ENCODE measurements at places on chromosomes 7 and 10.
A peak's percentile ranks its signal among the peaks of the same experiment; 100 is the strongest.

GRCh38 chr10:91610444-91610843, 22.4 kb downstream of the PPP1R3C start:
- DNase-seq: no peak

DNA sequence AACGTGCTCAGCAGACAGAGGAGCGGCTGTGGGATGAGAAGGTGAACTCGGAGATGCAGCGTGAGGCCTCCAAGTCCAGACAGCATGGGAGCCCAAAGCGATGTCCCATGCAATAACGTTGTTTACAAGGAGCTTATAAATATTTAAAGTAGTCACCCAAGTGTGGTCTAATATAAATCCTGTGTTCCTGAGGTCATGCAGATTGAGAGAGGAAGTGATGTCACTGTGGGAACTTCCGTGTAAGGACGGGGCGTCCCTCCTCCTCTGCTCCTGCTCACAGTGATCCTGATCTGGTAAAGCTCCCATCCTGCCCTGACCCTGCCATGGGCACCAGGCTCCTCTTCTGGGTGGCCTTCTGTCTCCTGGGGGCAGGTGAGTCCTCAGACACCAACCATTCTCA, 94.7 kb upstream of the PRSS58 start:
- DNase-seq: peak; percentile 67

DNA sequence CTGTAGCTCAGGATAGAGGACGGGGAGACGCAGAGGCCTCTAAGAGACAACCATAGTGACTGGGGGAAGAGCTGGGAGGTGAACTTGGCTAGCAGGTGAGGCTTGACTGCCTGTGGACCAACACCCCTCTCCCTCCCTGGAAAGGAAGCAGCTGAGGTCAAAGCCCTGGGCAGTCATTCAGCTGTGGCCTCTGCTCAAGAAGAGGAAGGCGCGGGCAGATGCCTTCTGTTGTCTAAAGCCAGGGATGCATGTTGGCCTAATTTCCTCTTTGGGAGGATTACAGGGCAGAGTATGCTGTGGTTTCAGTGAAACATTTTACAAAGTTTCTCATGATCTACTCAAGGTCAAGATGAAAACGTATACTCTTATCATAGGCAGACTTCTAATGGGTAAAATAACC, 327.1 kb downstream of the PRPF18 start:
- DNase-seq: peak; percentile 63

DNA sequence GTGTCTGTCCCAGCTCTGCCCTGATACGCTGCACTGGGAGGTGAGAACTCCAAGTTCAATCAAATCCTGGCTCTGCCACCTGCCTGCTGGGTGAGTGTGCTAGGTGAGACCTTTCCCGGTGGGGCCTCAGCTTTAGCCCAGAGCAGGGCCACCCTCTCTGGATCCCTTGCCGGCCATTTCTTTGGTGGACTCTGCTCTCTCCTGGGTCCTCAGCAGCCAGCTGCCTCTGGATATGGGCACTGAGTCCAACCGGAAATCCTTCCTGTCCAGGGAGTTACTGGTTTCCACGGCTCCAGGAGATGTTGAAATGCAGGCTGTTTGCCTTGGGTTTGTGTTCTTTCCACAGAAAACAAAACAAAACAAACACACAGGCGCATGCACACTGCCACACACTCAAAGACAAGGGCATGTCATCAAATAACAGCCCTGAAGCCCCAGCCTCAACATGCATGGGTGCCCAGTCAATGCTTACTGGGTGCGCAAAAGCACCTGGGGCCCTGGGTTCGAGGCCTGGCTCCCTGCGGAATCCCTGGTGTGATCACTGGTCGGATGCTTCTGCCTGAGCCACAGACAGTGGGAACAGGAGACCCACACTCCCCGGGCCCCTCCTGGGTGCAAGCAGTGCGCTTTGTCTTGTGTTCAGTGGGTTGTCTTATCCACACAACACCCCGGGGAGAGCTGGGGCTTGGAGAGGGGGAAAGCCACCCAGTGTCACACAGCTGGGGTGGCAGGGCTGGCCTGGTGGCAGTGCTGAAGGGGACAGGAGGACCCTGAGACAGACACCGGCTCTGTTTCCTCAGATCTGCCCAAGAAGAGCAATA, 33.1 kb downstream of the PPIF start:
- DNase-seq: no peak

- no peak for DNase-seq
These were observed 67.5 kb upstream of the MEOX2 start for GRCh38 chr7:15753887-15754579.

GRCh38 chr7:130377178-130377577, 3.1 kb upstream of the CPA1 start:
- no peak for DNase-seq

GRCh38 chr7:108449521-108449920, 6.7 kb downstream of the NRCAM start:
- no peak for DNase-seq

DNA sequence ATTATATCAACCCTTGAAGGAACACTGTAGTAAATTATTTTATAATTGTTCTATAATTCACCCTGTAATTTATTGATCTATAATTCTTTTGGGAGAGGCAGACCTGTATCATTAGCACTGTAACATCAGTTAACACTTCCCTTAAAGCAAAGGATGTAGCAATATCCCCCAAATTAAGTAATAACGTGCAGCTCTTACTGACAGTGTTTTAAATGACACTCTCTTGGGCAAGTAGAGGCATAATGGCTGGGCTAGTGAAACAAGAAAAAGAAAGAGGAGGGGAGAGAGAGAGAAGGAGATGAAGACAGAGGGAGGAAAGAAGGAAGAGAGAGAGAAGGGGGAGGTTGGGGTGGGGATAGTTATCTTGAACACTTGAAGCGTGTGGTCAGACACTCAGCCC, 161.0 kb upstream of the RNF32 start:
- DNase-seq: peak; percentile 15

DNA sequence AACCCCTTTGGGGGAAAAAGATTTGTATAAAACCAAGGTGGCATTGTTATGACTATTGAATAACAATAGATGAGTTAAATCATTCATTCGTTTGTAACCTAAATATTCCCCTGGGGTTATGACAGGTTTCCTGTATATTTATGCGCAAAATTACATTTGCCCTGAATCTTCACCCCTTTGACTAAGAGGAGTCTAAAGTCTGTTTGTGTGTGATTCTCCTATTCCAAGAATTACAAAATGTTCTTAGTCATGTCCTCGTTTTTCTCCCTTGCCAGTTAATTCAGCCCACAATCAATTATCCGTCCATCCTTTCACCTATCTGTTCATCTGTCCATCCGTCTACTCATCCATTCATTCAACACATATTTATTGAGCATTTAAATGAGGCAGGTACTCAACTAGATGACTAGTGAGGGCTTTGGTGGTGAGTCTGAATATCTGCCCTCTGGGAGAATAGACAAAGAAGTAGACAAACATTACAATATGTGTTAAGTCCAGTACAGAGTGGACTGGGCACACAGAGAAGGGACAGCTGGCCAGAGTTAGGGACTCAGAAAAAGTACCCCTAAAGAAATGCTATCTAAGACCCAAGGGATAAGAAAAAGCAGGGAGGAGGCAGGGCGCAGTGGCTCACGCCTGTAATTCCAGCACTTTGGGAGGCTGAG, 35.6 kb upstream of the TCF7L2 start:
- no peak for DNase-seq

DNA sequence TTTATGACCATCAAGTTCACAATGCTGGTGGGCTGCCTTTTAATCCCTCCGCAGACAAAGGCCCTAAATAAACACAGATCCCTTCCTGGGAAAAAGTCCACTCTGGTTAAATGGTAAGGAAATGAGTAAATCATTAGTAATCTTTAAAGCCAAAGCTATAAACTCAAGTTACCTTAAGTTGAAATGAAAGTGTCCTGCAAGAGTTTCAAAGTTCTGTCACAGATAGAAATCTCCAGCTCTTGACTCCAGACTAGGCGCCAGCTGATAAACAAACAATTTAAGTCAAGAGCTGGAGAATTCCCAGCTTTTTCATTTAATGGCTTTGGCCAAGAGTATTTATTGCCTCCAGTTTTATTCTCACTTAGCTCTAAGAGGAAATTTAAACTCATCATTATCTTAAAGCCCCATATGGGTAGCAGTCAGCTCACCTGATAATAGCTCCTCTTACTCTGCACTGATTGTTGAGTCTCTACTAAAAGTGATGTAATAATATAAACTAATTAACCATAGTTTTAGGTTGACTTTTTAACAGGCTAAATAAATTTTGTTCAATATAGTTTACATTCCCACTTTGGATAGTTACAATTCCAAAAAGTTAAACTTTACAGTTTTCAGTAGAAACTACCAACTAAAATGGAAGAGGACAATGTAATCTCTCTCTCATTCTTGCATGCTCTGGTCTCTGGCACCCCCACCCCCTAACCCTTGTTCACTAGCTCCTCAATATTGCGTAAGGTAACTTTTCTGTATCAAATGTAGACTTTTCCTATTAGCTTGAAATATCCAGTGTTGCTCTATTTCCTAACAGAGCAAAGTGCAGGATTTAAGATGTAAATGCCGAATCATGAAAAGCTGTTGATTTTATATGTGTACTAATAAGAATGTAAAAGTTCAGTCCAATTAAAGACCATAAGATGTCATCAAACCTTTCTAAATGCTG, 56.1 kb downstream of the HIBADH start:
- no peak for DNase-seq

DNA sequence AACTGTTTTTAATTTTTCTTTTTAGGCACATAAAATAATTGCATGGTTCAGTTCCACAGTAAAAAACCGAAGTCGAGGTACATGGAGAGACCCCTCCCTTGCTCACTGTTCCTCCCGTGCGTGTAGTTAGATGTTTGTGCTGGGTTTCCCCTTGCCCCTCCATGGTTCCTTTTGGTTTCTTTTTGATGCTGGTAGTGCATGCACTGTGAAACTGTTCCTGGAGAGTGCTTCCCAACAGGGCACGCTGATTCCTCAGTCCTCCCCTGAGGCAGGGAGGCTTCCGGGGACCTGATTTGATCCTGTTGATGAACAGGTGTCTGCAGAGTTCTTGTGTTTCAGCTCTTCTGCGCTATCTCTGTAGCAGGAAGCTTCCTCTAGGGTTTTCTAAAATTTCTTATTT, 69.5 kb downstream of the ADCY1 start:
- no peak for DNase-seq

GRCh38 chr10:53314876-53315275, 542.3 kb upstream of the MBL2 start:
- DNase-seq: no peak

GRCh38 chr10:5545426-5545777, 20.6 kb downstream of the CALML3 start:
- no peak for DNase-seq

GRCh38 chr10:33215154-33215553, 119.3 kb downstream of the NRP1 start:
- no peak for DNase-seq

GRCh38 chr7:118349604-118350003, 125.1 kb downstream of the ANKRD7 start:
- DNase-seq: no peak

- DNase-seq: no peak
These were observed 11.2 kb downstream of the CAPZA2 start for GRCh38 chr7:116873619-116874018.

DNA sequence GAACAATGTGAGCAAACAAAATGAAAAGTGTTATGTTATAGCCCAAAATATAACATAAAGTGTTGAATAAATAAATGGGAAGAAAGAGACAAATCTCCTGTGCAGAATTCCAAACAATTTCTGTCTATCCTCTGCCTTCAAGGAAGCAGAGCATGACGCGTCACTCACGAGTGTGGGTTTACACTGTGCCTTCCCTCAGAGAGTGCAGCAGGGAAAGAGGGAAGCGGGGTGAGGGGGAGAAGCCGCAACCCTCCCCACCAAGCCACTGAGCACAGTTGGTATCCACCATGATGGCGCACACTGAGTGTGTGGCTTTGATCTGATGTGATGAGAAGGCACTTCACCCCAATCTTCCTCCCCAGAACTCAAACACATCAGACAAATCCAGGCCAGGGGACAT, 74.8 kb downstream of the PTPRN2 start:
- no peak for DNase-seq

GRCh38 chr10:129778571-129778970, 185.5 kb downstream of the EBF3 start:
- no peak for DNase-seq

GRCh38 chr7:14055813-14056212, 66.3 kb upstream of the ETV1 start:
- no peak for DNase-seq

DNA sequence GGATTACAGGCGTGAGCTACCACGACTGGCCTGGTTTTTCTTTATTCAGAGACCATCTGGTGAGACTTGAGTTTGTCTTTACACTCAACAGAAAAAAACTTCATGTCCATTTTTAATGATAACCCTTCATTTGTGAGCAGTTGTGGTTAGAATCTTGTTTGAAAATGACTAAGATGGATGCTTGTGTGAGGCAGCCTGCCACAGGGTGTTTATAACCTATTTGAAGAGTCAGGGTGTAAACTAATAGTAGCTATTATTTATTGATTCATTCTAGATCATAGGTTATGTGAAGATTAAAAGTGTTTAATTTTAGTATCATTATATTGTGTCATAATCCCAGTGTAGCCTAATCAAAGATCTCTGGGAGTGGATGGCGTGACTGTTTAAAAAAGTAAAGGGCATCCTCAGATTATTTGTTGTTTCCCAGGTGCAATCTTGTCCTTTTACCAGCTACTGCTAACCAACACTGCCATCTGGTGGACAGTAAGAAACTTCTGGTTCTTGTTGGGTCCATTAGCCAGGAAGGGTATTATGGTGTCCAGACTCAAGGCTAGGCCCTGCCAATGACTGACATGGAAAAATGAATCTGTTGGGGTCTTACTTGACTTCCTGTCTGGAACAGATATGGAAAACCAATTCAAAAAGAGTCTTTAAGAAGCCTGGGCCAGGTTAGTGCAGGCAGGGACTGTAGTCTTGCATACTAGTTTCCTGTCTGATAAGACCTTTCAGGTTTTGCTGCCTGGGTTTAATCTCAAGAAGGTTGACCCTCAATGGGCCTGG, 24.9 kb downstream of the NRBF2 start:
- peak; percentile 47 for DNase-seq

DNA sequence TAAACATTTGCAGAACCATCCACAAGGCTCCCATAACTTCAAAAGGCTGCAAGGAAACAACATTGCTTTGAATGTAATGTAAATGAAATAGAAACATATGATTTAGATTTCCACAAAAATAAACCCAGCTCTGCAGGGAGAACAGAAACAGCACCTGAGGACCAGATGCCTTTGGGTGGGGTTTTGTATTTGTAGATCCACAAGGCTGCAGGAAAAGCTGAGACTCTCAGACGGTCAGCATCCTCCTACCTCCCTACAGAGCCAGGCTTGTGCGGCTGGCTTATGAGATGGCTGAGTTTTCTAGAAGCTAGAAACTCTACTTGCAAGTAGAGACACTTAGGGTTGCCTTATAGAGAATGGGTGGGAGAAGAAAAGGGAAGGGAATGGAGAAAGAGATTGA, 49.8 kb downstream of the FAM107B start:
- no peak for DNase-seq

- DNase-seq: no peak
These were observed 77.1 kb upstream of the FGFR2 start for GRCh38 chr10:121675344-121675743.

- no peak for DNase-seq
These were observed 59.6 kb downstream of the ZNF800 start for GRCh38 chr7:127332880-127333279.

GRCh38 chr7:128171-129080, 63.9 kb upstream of the FAM20C start:
- peak; percentile 45 for DNase-seq

- no peak for DNase-seq
These were observed 120.3 kb downstream of the GATA3 start for GRCh38 chr10:8174762-8175161.

GRCh38 chr7:127678337-127678736, 26.3 kb downstream of the SND1 start:
- no peak for DNase-seq
